ENCODE measurements at places on chromosomes 1 and 21. TPM values are rescaled to one million over a fixed set of nuclear protein-coding genes. Genes with fewer than 3 reads are reported as not detected.

Gene SEMA6C
- 1.8 TPM for total RNA-seq

DNA sequence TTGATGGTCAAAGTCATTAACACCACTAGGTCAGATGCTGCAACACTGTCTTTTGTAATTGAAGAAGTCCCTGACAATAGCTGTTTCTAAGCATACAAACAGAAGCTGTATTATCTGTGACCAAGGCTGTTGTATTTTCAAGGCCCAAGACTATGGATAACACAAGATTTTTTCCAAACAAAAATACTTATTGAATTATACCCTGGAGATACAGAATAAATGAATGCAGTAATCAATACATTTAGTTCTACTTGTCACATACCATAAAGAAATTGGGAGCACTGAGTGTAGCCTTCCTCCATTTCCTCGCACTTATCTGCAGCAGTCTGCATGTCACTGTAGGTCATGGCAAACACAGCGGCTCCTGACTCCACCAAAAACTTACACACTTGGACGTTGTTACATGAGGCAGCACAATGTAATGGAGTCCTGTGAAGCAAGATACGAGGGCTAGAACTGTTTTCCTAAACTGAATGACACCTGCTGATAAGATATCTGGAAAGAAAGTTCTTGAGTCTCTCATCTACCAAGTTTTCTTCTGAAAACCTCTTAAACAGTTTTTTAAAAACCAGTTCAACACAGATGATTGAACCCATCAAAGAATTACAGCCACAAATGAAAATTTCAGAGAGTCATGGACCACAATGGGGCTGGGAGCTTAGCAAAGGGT, 56.9 kb downstream of the TP53BP2 start:
- DNase-seq = no peak

DNA sequence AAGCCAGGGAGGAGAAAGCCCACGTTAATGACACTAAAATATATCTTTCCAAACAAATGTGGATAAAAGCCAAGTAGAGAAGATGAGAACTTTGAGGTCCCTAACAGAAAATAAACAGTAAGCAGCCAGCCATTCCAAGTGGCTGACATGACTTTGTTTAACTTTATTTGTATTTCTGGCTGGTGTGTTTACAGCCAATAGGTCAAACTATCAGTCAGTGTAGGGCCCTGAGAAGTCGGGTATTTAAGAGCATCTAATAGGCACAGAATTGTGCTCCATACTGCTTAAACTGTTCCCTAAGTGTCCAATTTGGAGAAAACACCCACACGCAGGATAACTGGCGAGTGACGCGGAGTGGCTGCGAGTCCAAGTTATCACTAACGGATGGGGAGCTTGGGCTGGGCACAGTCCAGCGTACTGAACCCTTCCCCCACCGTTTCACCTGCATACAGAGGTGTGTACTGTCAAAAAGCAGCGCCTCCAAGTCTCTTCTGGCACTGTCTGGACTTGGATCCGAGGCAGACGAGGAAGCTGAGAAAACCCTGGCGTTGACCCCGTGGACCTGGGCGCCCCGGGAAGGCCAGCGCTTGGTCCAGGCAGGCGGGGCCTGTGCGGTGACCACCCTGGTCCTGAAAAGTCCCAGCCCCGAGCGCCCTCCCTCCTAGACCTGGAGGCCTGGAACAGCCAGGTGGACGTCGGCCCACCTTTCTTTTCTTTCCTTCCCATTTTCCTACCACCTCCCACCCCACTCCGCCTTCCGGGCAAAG, 662 bp upstream of the LGALS8 start:
- no peak for DNase-seq

DNA sequence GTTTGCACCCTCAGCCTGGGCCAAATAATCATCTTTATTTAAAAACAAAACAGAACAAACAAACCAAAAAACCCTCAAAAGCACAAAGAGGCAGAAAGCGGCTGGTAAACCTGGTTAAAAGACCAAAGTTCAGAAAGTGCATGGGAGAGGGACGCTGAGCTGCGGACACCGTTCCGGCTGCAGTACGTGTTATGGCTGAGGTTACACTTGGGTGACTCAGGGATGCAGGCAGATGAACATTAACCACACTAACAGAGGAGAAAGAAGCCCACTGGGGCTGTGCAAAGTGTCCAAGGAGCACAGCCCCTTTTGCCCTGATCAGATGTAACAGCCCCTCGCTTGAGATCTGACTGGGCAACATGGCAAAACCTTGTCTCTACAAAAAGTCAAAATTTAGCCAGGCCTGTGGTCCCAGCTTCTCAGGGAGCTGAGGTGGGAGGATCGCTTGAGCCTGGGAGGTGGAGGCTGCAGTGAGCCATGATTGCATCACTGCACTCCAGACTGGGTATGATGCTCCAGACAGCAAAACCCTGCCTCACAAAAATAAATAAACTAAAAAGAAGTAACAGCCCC, 28.3 kb downstream of the GPR157 start:
- DNase-seq = no peak

GRCh38 chr1:2848006-2848670, 46.6 kb upstream of the TTC34 start:
- DNase-seq = no peak

DNA sequence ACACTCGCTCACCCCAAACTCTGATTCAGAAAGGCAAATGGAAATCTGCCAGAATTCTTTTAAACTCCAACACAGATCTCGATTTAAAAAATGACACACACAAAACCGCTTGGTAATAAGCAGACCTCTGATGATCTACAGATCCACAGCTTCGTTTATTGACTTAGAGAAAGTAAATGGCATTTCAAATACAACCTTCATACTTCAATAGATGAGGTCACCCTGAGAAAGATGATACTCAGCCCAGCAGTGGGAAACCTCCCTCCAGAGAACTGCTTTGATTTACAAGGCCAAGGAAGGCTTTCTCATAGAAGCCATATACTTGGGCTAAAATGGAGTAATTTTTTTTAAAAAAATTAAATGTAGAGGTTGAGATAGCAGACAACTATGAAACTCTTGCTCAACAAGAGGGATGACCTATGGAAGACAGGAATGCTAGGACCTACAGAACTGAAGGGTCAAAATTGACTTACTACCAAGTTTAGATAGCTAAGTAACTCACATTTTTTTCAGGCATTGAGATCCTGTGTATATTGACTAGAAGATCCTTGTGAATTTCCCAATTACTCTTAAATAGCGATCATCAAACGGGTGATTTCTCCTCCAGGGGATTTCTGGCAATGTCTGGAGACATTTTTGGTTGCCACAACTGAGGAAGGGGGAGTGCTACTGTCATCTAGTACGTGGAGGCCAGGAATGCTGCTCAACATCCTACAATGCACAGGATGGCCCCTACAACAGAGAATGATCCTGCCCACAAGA, 143.9 kb downstream of the CLIC6 start:
- DNase-seq = no peak

- DNase-seq = peak; percentile 22
These were observed 13.0 kb downstream of the FAM229A start for GRCh38 chr1:32349211-32349708.

Gene LCE1C
- not detected for total RNA-seq

Gene SYDE2
- total RNA-seq = 0.81 TPM

DNA sequence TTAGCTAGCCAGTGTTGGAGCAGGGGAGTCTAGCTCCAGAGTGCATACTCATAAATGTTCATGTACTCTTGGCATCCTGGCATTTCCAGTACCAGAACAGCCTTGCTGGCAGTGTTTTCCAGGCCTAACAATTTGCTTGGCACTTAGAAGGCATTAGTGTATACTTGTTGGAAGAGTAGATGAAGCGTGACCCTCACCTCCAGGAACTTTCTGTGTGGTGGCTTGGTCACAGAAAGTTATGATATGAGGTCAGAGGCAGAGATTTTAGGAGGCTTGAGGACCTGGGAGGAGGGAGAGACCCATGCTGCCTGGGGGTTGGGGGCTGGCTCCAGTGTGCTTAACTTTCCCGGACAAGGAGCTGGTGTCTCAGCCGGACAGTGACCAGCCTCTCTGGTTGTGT, 52.7 kb upstream of the GCLM start:
- no peak for DNase-seq

Gene C1QTNF12
- 4.2 TPM for total RNA-seq

GRCh38 chr1:9293533-9294404, 1.1 kb downstream of the SPSB1 start:
- peak; percentile 51 for DNase-seq

DNA sequence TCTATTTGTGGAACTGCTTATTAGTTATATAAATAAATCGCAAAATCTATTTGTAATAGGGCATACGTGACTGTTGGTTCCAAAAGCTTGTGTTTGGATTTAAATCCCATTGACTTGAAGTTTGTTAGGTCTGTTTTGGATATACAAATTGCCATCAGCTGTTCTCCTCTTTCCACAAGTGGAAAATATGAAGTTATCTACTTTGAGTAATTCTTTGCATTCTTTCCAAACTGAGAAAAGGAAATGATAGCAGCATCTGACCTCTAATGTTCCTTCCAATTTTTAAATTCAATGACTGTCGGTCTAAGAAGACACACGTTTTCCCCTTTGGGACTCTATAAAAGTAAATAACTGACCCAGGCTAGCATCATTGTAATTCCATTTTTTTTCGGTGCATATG, 165.7 kb upstream of the SGIP1 start:
- DNase-seq = no peak

DNA sequence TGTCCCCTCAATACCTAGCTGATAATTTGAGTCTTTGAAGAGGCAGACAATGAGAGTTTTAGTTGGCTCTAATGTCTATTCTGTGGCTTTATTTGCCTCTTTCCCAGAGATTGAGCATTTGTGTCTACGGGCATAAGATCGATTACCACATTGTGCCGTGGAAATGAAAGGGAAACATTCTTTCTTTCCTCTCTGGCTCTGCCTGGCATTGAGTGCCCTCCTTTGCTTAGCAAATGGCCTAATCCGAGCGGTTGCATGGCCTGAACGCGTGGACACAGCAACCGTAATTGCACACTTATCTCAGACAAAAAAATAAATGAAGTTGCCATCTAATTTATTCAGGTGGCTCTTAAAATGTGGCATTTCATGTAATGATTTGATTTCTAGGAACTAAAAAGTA, 247.9 kb downstream of the ADGRL2 start:
- DNase-seq = no peak

DNA sequence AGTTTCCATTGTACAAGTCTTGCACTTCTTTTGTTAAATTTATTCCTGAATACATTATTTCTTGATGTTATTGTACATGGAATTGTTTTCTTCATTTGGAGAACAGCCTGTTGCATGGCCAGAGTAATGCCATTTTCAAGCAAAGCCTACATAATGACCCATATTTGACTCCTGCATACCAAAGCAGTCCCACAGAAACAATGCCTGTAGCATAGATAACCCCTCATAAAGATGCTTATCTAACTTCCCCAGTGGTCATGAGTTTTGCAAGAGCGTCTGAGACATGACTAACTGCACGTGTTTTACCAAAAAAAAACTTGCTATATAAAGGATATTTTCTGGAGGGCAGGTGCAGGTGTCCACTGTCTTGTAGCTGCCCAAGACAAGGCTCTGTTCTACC, 30.3 kb upstream of the RLF start:
- no peak for DNase-seq

GRCh38 chr21:39096754-39097153, 86.5 kb downstream of the PSMG1 start:
- DNase-seq = no peak

GRCh38 chr1:163528710-163529348, 207.1 kb downstream of the NUF2 start:
- no peak for DNase-seq

DNA sequence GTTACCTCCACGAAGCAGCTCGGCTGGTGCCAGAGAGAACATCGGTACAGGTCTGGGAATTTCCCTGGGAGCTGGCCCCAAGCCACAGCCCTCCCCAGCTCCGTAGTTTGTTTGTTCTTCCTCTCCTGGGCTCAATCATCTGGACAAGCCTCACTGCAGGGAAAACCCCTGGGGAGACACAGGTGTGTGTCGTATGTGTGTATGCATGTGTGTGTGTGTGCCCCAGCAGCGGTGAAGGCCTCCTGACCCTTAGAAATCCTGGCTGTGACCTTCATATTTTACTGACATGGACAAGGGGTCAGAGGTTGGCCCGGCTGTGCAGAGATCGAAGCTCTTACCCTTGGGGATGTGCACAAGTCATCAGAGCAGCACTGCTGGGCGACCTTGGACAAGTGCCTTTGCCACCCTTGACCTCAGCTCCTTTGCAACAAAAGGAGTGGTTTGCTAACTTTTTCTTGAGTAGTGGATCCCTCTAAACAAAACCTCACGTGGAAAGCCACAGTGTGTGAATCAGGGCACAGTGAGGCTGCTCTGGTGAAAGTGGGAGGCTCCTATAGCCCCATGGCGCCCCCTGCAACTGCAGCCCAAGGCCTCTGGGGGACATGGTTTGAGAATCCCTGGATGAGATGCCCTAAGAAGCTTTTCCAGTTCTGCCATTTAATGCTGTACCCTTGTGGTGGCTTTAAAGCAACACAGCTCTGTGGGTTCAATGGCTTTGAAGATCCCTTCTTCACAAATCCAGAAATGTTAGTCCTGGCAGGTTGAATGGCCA, 12.3 kb upstream of the IL22RA1 start:
- no peak for DNase-seq

- no peak for DNase-seq
These were observed 118.5 kb upstream of the NGF start for GRCh38 chr1:115456441-115456961.

- DNase-seq = no peak
These were observed 26.1 kb downstream of the VPS13D start for GRCh38 chr1:12255913-12256312.

DNA sequence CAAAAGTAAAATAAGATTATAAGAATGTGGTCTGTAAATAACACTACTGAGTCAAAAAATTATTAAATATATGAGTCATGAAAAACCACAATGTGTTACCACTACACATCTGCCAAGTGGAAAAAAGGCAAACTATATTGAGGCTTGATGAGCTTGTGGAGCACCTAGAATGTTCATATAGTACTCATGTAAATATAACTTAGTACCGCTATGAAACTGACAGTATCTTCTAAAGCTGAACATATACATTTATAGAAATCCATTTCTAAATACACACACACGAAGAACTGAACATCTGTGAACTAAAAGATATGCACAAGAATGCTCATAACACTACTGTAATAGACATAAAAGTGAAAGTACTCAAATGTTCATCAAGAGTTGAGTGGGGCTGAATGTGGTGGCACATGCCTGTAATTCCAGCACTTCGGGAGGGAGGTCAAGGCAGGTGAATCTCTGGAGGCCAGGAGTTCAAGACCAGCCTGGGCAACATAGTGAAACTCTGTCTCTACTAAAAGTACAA, 18.5 kb upstream of the GBP3 start:
- DNase-seq = no peak

All from activated CD4-positive, alpha-beta memory T cell treated with anti-CD3 and anti-CD28 coated beads, Interleukin-2, amount 10 ng/mL, durations not matched to agents 7 days and 5 days (primary cell).